Substantia nigra (tissue), 51 donors: ENCODE measurements at places on chromosomes 1 and 21.

GRCh38 chr1:42593486-42594100, 64.6 kb upstream of the PPIH start:
- DNase-seq = no peak

- DNase-seq = no peak
Observed at GRCh38 chr1:171984850-171985485, 143.7 kb downstream of the DNM3 start.

- no peak for DNase-seq
Observed at GRCh38 chr1:95991787-95992520, 729.6 kb upstream of the PTBP2 start.

- no peak for DNase-seq
Observed at GRCh38 chr1:67084765-67085318, 30.9 kb upstream of the SLC35D1 start.

DNA sequence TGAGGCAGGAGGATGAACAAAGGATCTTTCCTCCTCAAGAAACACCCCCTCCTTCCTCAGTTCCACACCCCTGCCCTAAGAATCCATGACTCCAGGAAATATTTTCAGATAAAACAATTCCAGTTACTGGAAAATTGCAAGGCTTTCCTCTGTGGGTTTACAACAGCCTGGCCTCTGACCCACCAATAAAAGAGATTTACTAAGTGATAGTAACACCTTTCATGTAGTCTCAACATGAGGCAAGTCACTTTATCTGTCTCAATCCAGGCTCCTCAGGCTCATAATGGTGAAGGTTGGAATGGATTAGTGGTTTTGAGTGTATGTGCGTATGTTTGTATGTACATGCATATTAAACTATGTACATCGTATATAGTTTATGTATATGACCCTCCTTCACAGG, 71.4 kb upstream of the PPP2R5A start:
- DNase-seq = no peak

DNA sequence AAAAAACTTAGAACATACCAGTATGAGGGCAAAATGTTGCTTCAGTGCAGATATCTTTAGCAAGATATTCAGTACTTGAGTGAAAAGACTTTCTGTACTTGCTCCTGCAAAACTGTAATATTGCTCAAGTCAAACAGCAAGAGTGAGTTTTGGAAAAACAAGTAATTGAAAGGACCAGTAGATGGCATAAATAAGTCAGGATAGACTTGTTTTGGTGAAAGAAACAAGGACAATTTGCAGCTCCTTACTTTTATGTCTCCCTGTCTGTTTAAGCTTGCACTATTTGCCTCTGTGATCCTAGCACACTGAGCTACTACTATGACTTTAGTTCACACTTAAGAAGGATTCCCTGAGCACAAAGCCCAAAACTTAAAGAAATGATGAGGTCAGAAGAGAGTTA, 39.1 kb downstream of the IFI44 start:
- no peak for DNase-seq

- DNase-seq = no peak
Observed at GRCh38 chr1:229027158-229027557, 243.8 kb upstream of the RAB4A start.

DNA sequence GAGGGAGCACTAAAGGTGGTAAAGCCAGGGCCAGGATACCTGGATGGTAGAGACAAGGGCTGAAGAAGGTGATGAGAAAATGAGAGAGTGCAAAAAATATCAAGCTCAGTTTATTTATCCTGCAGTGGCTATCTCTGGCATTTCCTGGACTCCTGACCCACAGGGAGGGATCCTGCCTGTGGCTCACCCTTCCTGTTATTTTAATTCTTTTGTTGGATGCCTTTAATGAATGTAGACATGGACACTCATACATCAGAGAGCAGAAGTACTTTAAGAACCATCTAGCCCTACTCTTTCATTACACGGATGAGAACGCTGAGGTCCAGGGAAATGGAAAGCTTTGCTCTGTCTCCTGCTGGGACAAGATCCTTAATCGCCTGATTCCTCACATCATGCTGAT, 20.6 kb downstream of the JUN start:
- DNase-seq = no peak

DNA sequence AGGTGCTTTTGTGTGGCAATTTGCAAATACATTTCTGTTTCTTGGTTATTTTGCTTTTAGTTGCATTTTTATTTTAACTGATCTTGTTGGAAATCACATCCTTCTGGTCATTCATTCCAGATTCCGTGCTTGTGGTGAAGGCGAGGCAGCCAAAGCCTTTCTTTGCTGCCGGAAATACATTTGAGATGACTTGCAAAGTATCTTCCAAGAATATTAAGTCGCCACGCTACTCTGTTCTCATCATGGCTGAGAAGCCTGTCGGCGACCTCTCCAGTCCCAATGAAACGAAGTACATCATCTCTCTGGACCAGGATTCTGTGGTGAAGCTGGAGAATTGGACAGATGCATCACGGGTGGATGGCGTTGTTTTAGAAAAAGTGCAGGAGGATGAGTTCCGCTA, 34.8 kb upstream of the CD101 start:
- DNase-seq = no peak

- no peak for DNase-seq
Observed at GRCh38 chr1:30318413-30318812, 405.0 kb downstream of the MATN1 start.

DNA sequence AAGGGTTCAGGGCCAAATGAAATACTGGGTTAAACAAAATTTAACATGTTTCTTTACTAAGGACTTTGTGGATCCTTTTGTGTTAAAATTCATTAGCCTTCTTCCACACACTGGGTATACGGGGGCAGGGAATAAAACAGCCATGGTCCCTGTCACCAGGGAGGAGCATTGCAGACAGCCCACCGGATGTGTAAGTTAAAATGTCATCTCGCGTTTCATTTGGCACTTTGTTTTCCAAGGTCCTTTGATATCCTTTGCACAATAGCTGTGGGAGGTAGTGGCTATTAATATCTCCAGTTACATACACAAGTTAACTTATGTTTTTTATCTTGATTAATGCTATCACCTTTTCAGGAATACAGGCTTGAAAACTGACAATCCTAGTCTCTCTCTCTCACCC, 172.7 kb downstream of the BARHL2 start:
- no peak for DNase-seq

DNA sequence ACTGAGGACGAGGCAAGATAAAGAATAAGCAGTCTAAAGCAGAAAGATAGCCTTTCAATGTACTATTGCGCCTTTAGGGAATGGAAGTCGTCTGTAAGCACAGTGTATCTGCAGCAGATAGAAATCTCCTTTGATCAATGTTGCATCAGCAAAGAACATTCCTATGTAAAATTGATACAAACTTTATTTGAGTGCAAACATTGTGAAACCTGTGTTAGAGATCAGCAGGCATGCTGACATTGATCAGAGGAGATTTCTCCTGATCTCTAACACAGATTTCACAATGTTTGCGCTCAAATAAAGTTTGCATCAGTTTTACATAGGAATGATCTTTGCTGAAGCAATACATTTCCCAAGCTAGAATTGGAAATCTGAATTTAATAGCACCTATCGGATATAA, 1446.8 kb downstream of the MRPL39 start:
- no peak for DNase-seq
